ENCODE measurements at places on chromosomes 13 and 19.

- peak; percentile 20 for DNase-seq
Measured at GRCh38 chr13:76965759-76966421, 17.6 kb downstream of the ACOD1 start.

- no peak for DNase-seq
Measured at GRCh38 chr13:31504918-31505317, 234.4 kb upstream of the RXFP2 start.

DNA sequence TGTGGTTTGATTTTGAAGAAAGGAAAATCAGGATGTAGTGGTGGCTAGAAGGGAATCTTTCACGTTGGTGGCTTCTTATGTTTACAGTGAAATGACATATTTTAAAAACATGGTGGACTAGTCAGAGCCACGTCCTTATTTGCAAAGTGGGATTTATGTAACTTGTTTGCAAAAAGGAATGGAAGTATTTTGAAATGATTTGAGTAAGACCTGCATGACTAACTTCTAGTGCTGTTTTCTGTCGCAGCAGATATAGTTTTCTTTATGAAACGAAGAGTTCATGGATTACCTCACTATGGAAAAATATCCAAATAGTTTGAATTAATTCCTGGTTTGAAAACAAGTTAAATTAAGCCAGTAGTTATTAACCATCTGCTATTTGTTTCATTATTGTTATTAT lies 476.5 kb downstream of the MYO16 start:
- no peak for DNase-seq

GRCh38 chr13:36915106-36915505 lies 4.9 kb downstream of the SMAD9 start:
- peak; percentile 35 for DNase-seq

- DNase-seq = no peak
Measured at GRCh38 chr13:51959773-51960172, 51.5 kb downstream of the ATP7B start.

DNA sequence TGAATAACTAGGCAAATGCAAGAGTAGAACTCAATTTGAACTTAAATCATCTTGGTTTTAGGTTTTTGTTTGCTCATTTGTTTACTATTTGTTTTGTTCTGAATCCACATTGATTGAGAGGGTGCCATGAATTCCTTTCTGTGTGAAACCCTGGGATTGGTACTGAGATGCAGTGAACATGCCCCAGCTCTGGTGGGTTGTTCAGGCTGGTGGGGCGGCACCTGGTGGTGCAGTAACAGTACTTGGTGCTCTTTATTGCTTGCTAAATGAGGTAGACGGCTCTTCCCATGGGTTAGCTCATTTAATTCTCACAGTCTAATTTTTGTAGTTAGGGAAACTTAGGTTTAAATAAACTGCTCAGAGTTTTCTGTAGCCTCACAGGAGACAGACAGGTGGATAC lies 48.4 kb downstream of the WASF3 start:
- DNase-seq = no peak

DNA sequence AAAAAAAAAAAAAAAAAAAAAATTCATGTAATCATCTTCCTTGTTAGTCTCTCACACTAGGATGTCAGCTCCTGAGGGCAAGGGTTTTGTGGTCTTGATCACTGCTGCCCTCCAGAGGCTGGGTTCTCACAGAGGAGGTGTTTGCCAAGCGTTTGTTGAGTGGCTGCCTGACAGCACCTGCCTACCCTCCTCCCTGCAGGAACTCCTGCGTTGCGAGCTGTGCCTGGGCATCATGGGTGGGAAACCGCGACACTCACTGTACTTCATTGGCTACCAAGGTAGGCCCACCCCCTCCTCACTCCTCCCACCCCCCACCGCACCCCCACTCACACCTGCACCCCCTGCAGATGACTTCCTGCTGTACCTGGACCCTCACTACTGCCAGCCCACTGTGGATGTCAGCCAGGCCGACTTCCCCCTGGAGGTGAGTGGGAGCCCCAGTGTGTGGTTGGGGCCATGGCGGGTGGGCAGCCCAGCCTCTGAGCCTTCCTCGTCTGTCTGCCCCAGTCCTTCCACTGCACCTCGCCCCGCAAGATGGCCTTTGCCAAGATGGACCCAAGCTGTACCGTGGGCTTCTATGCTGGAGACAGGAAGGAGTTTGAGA lies 8.1 kb downstream of the ATG4D start:
- DNase-seq = no peak

DNA sequence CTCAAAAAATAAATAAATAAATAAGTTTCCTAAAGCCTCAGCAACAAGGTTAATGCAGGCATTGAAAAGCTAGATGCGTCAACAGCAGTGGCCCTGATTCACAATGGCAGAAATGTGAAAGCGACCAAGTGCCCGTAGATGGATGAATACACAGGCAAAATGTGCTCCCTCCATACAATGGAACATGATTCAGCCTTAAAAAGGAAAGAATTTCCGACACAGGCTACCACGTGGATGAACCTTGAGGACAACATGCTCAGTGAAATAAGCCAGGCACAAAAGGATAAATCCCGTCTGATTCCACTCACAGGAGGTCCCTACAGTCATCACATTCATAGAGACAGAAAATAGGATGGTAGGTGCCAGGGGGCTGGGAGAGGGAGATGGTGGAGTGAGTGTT lies 31.7 kb downstream of the INSR start:
- no peak for DNase-seq

- DNase-seq = no peak
Measured at GRCh38 chr19:54480051-54480450, 7.0 kb upstream of the CDC42EP5 start.

- DNase-seq = no peak
Measured at GRCh38 chr13:24159357-24159756, 1.2 kb upstream of the SPATA13 start.

GRCh38 chr13:45809801-45810394 lies 41.7 kb downstream of the SIAH3 start:
- DNase-seq = no peak

DNA sequence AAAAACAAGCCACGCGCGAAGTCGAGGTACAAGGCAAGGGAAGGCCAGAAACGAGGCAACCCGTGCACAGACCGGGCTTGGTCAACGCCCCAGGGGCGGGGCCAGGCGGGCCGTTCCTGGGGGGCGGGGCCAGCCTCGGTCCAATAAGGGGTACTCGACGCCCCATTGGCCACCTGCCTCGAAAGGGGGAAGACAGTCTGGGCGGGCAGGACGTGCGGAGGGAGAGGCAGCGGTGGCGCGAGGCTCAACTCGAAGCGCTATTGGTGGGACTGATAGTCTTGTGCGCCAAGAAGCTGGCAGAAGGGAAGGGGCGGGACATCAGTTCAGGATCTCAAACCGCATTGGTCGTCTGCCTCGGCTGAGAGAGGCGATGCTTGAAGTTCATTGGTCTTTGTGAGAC lies at the start of gene LYPD4:
Gene LYPD4, minus strand, starts transcription at position 83 of the 400 bp plus-strand sequence. CDS start 5,398 bp downstream, outside the sequence.
- no peak for DNase-seq

GRCh38 chr13:111565400-111565799 lies 245.0 kb downstream of the TEX29 start:
- no peak for DNase-seq

- no peak for DNase-seq
Measured at GRCh38 chr19:6378041-6378440, 2.3 kb upstream of the PSPN start.

- peak; percentile 84 for DNase-seq
Measured at GRCh38 chr13:103431856-103432255, 365.6 kb upstream of the SLC10A2 start.

- no peak for DNase-seq
Measured at GRCh38 chr19:33689868-33690267, 68.1 kb downstream of the CHST8 start.

DNA sequence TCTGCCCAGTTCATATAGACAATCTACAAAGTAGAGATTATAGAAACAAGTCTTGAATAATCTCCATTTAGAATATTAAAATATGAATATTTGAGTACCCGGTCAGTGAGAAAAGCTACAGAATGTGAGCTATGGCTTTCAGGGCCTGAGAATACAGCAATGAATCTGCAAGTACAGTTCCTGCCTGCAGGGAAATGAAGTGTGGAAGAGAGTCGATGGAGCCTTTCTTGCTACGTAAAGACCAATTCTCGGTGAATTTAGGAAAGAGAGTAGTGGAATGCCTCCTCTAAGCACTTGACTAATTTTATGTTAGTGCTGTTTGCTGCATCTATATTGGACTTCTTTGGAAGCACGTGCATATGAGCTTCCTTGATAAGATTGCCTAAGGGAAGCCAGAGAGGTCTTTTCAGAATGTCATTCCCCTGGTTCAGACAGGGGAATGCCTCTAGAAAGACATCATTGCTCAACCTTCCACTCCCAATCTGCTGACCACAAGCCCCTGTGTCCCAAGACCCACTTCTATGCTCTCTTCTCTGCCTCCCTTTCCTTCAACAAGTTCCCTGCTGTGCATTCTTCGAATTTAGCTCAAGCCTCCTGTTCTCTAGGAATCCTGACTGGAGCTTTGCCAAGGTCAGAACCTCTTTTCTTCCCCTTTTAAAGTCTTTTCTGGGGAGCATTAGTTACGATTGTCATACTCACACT lies 41.9 kb downstream of the GPC6 start:
- no peak for DNase-seq

- DNase-seq = no peak
Measured at GRCh38 chr13:77375560-77376108, 48.7 kb upstream of the MYCBP2 start.

DNA sequence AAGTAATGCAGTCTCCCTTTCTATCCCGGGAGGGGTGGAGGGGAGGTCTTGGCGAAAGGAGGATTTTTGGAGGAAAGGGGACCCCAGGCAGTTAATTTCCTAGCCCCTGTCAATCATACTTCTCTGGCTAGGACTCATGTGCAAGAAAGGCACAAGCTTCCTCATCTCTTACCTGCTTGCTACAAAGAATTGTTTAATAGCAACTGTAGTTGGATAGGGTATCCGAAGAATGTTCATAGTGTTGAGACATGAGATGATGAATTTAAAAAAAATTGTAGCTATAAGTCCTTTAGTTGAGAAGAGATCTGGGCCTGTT lies 525 bp downstream of the BORA start:
- no peak for DNase-seq
